DMS79 treated with DMSO at 0.1 percent for 48 hours (cell line): ENCODE measurements at places on chromosomes 6 and 20.

DNA sequence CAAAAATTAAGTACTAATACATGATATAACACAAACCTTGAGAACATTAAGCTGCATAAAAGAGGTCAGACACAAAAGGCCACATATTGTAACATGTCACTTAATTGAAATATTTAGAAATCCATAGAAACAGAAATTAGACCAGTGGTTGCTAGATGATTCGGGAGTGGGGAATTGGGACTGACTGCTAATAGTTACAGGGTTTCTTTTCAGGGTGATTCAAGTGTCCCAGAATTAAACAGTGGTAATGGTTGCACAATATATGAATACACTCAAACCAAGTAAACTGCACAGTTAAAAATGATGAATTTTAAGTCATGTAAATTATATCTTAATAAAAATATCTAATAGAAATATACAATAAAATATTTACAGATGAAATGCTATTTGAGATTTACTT lies 174.5 kb downstream of the WDR27 start:
- DNase-seq, result no peak

DNA sequence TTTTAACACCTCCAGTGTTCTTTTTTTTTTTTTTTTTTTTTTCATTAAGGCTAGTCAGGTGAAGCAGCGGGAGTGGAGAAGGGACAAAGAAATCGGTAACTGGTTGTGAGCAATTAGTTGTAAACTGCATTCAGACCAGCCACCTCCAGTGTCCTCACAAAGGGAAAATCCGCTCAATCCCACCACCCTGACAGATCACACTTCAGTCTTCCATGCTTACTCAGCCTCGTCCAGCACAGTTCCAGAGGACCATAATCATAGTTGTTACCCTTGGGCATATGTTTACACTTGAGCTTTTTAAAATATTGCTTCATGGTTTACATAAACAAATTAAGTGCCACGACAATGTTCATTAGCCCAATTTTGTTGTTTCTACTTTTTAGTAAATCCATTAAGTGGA lies 10.2 kb downstream of the DYNLRB1 start:
- DNase-seq, result no peak

DNA sequence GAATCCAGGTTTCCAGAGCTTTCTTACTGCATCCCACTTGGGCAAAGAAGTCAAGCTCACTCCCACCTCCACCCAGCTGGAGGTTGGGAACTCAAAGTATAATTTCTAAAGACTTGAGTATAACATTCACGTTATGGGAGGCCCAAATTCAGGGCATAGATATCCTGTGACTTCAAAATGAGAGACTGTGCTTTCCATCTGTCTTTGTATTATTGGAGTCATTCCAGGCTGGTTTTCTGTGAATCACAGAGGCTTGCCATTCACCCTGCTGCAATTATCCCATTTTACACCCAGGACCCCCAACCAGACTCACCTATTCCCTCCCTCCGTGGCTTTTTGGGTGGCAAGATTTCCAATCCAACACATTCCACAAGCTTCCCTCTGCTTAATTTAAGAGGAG lies 19.3 kb upstream of the SRC start:
- DNase-seq, result no peak

DNA sequence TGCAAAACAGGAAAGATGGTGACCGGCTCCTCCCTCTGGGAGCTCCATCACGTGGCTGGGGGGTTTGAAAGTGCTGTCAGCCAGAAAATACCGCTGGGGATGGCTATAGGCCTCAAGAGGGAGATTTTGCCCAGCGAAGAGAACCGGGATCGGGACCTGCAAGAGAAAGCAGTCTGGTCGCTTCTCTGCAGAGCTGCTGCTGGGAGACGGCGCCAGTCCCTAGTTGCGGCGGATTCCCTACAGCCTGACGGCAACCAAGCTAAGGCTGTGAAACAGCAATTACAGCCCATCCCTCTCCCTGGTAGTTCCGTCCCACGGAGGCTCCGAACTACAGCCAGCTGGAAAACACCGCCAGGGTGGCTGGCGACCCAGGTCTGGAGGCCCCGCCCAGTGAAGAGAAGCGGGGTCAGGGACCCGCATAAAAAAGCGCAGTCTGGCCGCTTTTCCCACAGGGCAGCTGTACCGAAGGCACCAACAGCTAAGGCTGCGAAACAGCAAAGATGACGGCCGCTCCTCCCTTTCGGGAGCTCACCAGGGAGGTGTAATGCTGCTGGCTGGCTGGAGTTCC lies 238.1 kb upstream of the IRAK1BP1 start:
- DNase-seq, result no peak

GRCh38 chr6:154482858-154483257 lies 27.6 kb downstream of the CNKSR3 start:
- no peak for DNase-seq

DNA sequence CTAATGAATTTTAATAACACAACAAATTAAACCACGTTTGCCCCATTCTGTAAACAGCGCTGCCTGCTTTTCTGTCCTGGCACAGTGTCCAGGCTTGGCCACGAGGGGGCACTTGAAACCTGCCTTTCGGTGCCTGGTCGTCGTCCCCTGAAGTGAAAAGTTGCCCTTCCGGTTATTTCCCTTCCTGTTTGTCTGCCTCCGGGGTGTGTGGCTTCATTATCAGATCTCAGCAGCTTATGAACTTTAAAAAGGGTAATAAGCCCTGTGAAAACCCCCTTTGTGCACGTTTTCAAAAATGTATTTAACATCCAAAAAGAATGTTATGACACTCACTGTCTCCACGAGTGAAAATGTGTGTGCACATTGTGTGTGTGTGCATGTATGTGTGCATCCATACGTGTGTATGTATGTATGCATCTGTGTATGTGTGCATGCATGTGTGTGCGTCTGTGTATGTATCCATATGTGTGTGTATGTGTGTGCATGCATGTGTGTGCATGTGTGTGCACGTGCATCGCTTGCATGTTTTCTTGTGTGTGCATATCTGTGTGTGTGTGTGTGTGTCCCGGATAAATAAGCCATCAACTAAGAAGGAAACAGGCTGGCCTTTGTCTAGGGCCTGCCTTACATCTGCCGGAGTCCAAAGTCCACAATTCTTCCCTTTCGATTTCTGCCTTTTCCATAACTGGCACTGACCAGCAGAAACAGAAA lies 358.4 kb downstream of the THBS2 start:
- peak; percentile 58 for DNase-seq

DNA sequence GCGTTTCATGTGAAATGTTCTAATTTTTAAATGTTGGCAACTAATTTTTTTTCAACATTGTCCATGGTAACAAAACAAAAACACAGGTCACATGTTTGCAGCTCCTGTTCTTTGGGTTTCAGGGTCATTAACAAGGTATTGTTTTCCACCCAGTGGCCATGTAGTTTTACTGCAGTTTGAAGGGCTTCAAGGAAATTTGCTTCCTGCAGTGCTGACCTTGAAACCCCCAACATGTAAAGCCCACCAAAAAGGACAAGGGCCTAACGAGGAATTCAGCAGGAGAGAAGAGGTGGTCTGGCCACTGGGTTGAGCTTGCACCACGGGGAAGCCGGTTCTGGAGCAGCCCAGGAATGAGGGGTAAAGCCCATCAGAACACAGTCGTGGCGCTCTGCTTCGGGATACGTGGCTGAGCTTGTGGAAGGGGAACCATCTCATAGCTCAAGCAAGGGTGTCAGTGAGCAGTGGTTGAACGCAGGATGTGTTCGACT lies 13.9 kb upstream of the KLHL31 start:
- DNase-seq, result no peak

DNA sequence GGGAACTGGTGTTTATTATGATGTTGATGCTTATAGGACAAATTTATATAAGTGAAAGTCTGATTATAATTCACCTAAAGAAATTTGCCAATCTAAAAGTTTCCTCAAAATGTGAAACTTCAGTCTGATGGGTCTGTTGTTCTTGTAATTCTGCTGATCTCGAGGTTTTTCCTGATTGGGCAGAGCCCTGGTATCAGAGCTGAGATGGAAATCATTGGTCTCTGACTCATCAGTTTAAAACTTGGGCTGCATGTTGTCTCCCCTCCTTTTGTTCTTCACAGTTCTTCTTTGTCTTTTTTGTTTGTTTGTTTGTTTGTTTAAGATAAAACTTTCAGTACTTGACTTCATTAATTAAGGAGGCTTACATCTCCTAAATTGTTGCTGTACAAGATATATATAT lies 5.9 kb downstream of the SMAP1 start:
- DNase-seq, result no peak

DNA sequence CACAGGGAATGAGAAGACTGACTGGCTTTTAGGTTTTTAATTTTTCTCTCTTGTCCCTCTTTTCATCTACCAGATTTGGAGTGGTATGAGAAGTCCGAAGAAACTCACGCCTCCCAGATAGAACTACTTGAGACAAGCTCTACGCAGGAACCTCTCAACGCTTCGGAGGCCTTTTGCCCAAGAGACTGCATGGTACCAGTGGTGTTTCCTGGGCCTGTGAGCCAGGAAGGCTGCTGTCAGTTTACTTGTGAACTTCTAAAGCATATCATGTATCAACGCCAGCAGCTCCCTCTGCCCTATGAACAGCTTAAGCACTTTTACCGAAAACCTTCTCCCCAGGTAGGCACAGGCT lies 644 bp downstream of the MAD2L1BP start:
- no peak for DNase-seq

DNA sequence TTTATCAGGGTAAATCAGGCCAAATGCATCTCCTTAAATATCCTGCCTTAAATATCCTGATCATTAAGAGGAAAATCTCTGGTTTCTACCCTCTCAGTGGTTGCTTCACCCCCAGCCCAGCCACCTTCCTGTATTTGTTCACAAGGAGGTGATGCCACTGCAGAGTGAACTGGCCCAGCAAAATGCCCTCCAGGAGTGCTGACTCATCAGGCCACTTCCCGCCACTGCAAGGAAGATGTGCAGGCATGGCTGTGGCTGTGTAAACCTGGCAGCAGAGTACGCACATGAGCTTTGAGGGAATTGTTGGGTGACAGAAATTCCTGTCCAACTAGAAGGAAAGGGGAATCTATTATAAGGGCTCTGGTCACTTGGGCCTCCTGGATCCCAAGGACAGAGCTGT lies 13.8 kb downstream of the NQO2 start:
- no peak for DNase-seq

GRCh38 chr6:168116975-168117899 lies 38.2 kb upstream of the FRMD1 start:
- no peak for DNase-seq

GRCh38 chr6:146027586-146028251 lies 1.1 kb upstream of the GRM1 start:
- peak; percentile 29 for DNase-seq

GRCh38 chr6:96547654-96548053 lies 15.3 kb upstream of the FHL5 start:
- no peak for DNase-seq

DNA sequence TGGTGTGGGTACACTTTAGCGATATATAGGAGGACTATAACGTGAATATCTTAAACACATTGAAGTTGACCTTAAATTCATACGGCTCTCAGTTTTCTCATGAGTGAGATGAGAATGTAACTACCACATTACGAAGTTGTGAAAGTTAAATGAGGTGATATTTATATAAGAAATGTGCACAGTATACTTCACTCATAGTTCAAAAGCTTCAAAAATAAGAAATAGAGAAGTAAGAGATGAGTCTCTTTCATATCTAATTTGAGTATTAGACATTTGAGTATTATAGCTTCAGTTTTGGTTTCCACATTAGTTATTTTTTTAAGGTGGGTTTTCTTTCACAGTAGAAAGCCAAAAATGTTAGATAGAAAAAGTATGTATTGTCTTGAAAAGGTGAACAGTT lies 183.3 kb downstream of the NKAIN2 start:
- no peak for DNase-seq

DNA sequence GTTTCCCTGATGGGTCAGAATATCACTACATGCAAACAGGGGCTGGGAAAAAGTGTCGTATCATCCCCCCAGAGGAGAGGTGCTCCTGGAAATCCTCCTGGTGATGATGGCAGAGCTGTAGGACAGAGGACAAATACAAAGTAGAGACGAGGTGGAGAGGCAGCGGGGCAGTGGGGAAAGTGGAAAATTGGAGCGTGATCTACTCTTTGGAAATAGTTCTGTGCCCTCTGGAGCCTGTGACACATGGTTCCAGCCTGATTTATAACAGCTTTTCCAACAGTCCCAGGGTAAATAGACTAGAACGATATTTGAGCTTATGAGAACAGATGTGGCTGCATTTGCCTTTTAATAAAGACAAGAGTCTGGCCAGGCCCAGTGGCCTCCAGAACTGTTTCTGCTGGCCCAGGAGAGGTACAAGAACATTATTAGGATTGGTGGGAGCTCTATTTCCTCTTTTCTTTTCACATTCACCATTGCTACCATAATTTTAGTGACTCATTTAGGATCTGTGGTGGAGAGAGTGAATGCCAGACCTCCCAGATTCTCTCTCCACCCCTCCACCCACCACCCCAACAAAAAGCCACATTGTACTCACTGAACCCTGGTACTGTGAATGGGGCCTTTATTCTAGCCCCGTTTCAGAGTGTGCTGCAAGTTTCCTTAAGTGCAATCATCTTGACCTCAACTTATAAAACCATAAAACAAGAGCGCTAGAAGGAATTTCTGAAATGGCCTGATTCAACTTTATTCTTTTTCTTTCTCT lies 78.3 kb downstream of the BTBD3 start:
- no peak for DNase-seq

- DNase-seq, result no peak
Observed at GRCh38 chr6:79307321-79308036, 73.0 kb upstream of the HMGN3 start.

DNA sequence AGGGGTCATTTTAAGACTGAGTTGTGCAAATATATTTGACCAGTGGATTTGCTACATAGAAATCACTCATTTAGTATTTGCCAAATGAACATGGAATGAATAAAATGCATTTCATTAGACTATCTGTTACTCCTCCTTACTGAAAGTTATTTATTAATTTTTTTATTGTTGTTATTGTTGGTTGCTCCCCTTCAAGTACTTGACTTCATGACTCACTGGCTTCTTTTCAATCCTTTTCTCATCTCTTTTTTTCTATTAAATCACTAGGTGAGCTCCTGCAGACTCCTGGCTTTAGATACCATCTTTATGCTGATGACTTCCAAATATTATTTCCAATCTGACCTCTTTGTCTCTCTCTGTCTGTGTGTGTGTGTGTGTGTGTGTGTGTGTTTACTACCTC lies 192.2 kb upstream of the FAM83B start:
- DNase-seq, result peak; percentile 77

DNA sequence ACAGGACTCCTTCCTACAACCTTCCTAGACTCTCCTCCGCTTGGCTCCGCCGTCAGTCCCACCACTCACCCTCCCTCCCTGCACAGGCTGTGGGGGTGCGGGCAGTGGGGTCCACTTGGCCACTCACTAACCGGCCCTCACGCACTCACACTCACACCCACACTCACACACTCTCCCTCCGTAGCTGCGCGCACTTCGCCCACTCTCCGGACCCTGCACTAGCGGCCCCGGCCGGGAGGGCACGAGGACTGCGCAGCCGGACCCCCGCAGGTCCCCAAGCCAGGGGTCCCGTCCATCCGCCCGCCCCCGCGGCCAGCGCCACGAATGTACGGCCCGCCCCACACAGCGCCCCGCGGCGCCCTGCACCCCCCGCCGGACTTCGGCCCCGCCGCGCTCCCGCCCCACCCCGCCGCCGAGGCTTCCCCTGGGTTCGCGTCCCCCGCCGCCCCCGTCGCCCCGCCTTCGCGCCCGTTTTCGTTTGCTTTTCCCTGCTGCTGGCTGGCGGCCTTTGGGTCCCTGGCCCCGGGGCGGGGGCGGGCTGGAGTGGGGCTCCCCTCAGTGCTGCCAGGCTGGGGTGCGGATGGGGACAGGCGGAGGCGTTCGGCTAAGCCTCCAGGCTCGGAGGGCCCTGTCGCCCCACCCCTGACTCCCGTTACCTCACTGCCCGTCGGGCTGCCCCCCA lies 23.0 kb upstream of the SLC22A7 start:
- DNase-seq, result no peak
